Kidney (tissue), 22 donors: ENCODE measurements at places on chromosomes 5 and 9. TPM values are rescaled to one million over a fixed set of nuclear protein-coding genes. Genes with fewer than 3 reads are reported as not detected.

- no peak for DNase-seq
Observed at GRCh38 chr5:133756756-133757155, 144.4 kb upstream of the FSTL4 start.

Gene ORM2
- not detected for total RNA-seq

- DNase-seq = peak; percentile 98
Observed at GRCh38 chr5:132866342-132867045, at the start of the genes GDF9 and UQCRQ. TSS of gene GDF9 (minus strand) at chr5:132866469. CDS start at chr5:132864533, 1,936 bp downstream. TSS of gene UQCRQ (plus strand) at chr5:132866642. CDS start at chr5:132866882, 240 bp downstream.

Gene GABRA1
- total RNA-seq = not detected

- DNase-seq = no peak
Observed at GRCh38 chr9:107489144-107489673, 360 bp downstream of the KLF4 start.

Gene LCP2
- 48.8 TPM for total RNA-seq

Gene IL9
- total RNA-seq = not detected

Gene SPATA31A7
- total RNA-seq = not detected

DNA sequence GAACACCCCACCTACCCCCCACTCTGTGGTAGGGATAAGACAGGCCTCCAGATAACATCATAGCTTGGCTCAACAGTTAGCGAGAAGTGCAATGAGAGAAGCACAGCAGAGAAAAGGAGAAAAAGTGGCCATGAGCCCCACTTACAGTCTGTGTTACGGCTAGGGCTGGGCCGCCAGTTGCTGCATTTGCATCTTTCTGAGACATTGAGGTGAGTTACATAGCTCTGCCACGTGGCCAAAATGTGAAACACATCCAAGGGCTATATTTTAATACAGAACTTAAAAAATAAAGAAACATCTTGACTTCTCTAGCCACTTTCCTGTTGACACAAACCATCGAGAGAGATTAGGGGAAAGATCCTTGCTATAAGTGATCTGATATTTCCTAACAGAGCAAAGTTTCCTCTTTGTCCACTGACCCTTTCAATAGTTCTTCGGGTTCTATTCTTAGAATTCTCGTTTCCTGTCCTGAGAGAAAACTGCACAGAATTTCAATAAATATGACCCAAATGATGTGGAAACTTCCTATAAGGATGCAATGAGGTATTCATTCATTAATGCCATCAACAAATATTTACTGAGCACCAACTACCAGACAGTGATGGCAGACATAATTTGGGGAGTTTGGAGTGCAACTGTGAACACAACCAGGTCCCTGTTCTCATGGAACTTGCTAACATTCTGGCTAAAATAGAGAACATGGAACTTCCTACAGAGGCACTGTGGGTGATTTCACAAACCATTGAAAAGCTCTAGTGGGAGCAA, 3.2 kb upstream of the TLE4 start:
- DNase-seq = no peak

DNA sequence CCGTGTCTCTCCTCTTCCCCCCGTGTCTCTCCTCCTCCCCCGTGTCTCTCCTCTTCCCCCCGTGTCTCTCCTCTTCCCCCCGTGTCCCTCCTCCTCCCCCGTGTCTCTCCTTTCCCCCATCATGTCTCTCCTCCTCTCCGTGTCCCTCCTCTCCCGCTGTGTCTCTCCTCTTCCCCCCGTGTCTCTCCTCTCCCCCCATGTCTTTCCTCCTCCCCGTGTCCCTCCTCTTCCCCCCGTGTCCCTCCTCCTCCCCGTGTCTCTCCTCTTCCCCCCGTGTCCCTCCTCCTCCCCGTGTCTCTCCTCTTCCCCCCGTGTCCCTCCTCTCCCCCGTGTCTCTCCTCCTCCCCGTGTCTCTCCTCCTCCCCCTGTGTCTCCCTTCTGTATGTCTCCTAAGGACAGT, 12.8 kb upstream of the RNU6ATAC start:
- no peak for DNase-seq

GRCh38 chr5:90022002-90022710, 387.4 kb downstream of the CETN3 start:
- DNase-seq = no peak

- DNase-seq = no peak
Observed at GRCh38 chr5:133995341-133995740, 9.4 kb downstream of the VDAC1 start.

GRCh38 chr9:111598733-111599091, 735 bp downstream of the PTGR1 start:
- no peak for DNase-seq

- no peak for DNase-seq
Observed at GRCh38 chr9:95133325-95133705, 184.2 kb downstream of the FANCC start.

GRCh38 chr9:103734471-103734870, 359.6 kb upstream of the SMC2 start:
- no peak for DNase-seq

GRCh38 chr9:116899337-116900006, 212.4 kb downstream of the TRIM32 start:
- peak; percentile 27 for DNase-seq

Gene SLC6A19
- total RNA-seq = 2.2 TPM

Gene CDH18
- total RNA-seq = not detected

GRCh38 chr9:121757281-121757585, 105.8 kb downstream of the DAB2IP start:
- DNase-seq = no peak

Gene UAP1L1
- total RNA-seq = 12.7 TPM

DNA sequence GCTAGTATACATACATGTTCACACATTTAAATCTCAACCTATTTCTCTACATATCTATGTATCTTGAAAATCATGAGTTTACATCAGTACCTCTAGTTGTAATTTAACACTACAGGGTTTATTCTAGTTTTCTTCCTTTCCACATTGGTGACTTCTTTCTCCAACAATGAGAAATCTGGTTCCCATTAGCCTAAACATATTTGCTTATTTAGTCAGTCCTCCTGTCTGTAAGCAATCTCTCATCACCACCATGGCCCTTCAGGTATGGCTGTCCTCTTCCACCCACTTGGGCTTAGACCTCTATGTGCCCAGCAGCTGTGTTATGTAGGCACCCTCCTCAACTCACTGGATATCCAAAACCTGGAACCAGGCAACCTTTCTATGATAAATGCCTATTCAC, 8.0 kb upstream of the SPATA31D1 start:
- no peak for DNase-seq

DNA sequence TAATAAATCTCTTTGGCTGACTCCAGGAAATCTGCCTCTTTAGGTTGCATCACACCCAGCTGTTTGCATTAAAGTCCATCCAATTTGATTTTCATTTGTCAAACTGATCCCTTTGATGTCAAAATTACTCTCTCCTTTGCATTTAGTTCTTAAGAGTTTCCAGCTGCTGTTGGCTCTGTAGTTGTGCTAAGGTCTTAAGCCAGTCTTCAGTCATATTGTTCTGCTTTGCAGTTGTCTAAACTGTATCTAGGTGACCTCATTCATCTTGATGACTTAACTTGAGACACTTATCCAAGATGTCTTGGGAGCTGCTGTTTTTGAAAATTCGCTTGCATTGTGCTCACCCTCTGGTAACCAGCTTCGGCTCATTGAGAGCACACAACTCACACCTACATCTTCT, 386.9 kb upstream of the TLE4 start:
- DNase-seq = no peak

Gene PRRX2
- 1.8 TPM for total RNA-seq

Gene SLC36A2
- total RNA-seq = 1.8 TPM

GRCh38 chr5:108093186-108093585, 288.7 kb downstream of the FBXL17 start:
- no peak for DNase-seq

DNA sequence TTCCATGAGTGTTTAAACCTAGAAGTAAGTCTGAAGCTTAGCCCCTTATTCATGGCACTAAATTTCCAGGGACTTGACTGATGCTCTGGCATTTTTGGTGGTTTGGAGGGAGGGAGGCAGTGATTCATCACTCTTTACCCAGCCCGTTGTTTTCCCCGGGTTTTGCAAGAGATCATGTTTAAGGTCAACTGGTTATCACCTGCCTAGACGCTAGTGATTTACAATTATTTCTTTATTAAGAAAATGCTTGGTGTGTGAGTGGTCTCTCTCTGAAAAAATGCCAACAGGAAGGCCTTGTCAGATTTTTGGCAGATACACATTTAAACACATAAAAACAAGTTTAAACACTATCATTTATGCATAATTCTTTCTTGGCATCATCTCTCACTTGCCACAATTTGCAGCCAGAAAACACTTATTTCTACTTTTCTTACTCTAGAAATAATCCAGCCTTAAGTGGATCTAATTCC, 737.9 kb upstream of the ZNF608 start:
- DNase-seq = no peak

Gene SFXN1
- 35.4 TPM for total RNA-seq

GRCh38 chr9:135602789-135603481, 36.4 kb downstream of the GLT6D1 start:
- no peak for DNase-seq

Gene NTMT1
- total RNA-seq = 32.6 TPM

DNA sequence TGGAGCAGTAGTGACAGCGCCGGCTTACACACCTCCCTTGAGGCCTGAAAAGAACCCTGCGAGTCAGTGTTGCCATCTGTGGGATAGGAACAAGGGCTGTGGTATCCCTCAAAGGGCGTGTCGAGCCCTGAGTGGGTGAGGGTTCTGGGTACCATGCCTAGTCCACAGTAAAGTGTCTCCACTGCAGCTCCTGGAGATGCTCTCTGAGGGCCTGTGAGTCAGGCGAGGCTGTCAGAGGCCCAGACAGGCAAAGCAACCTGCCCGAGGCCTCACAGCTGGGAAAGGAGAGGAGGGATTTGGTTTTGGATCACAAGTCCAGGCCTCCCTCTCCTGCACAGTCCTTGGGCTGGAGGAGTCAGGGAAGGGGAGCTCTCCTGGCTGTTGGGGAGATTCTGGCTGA, 6.1 kb downstream of the PRRX2 start:
- DNase-seq = no peak

GRCh38 chr9:98838155-98838867, 30.8 kb downstream of the GALNT12 start:
- no peak for DNase-seq

- DNase-seq = no peak
Observed at GRCh38 chr5:126680191-126680817, 79.6 kb downstream of the PHAX start.

Gene PURA
- 31.6 TPM for total RNA-seq

DNA sequence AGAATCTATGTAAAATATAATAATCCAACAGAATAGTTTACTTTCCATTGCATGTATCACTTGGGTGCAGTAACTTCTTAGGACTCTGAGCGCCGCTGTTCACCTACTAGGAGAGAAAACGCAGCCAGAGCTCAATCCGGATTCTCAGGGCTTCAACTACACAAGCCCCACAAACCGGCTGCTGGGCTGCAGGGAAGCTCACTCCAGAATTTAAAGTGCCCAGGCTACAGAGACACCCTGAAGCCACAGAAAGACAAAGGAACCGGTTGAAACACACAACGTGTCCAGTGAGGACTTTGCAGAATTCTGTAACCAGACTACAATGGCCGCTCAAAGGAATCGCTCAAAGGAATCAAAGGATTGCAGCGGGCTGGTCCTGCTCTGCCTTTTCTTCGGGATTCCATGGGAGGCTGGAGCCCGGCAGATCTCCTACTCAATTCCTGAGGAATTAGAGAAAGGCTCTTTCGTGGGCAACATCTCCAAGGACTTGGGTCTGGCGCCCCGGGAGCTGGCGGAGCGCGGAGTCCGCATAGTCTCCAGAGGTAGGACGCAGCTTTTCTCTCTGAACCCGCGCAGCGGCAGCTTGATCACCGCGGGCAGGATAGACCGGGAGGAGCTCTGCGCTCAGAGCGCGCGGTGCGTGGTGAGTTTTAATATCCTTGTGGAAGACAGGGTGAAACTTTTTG, at the start of gene PCDHGA10:
Gene PCDHGA10, plus strand, starts transcription at position 134 of the 686 bp plus-strand sequence. Its CDS starts 189 bp downstream, at position 323.
- peak; percentile 47 for DNase-seq

DNA sequence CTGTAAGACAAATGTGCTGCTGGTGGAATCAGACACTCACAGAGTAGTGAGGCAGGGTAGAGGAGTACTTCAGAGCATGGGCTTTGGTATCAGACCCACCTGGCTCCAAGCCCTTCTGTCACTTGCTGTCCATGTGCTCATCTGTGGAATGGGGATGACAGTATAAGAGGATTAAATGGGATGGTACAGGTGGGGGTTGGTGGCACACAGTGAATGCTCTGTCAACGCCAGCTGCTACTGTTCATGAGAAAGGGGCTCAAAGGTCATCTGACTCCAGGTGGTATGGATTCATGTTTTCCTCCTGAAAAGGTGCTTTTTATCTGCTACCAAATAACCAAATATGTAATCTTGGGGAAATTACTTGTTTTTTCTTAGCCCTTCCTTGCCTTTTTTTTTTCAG, 23.0 kb upstream of the PPARGC1B start:
- no peak for DNase-seq

DNA sequence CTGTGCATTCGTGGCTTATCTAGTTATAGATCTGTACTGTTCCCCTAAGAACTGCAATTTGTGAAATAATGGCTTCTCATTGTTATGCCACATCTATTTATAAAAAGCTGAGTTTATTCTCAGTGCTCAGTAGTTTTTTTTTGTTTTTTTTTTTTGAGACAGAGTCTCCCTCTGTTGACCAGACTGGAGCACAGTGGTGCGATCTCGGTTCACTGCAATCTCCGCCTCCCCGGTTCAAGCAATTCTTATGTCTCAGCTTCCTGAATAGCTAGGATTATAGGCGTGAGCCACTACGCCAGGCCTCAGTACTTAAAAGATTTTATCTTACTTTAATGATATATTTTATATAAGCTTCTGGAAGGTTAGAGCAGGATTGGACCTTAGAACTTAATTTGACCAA, 19.0 kb downstream of the SEC61B start:
- no peak for DNase-seq

GRCh38 chr5:23042226-23042625, 189.1 kb upstream of the CDH12 start:
- no peak for DNase-seq

GRCh38 chr5:103293719-103294118, 35.2 kb downstream of the MACIR start:
- no peak for DNase-seq

- DNase-seq = no peak
Observed at GRCh38 chr5:53073348-53073747, 36.2 kb downstream of the MOCS2 start.

Gene BNC2
- total RNA-seq = 37.9 TPM

DNA sequence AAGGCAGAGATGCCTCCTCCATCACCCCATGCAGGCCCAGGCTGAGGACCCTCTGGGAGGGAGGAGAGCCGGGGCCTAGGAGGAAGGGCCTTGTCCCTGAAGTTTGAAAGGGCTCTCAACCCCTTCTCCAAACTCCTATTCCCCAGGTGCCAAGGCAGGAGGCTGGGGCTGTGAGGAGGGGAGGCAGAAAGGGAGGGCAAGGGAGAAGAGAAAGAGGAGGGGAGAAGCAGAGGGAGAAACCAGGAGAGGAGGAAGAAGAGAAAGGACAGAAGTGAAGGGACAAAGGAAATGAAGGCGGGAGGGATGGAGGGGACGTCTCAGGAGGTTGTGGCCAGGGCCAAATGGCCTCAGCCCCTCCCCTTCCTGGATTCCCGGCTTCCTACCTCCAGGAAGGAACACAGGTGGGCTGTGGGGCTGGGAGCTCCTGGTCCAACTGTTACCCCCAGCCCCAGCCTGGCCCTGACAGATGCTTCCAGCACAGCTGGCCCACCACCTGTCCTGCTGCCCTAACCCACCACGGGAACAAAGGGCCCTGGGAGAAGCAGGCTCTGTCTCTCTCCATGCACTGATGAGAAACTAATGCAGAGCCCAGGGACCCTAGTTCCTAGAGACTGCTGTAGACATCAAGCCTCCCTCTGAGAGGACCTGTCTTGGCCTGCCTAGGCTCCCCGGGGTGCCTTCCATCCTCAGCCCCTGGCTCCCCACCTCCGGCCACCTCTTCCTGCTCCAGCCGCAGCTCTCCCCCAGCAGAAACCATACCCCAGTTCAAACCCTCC, 3.5 kb downstream of the DBN1 start:
- DNase-seq = no peak
